ENCODE measurements at places on chromosomes 2 and 18.

DNA sequence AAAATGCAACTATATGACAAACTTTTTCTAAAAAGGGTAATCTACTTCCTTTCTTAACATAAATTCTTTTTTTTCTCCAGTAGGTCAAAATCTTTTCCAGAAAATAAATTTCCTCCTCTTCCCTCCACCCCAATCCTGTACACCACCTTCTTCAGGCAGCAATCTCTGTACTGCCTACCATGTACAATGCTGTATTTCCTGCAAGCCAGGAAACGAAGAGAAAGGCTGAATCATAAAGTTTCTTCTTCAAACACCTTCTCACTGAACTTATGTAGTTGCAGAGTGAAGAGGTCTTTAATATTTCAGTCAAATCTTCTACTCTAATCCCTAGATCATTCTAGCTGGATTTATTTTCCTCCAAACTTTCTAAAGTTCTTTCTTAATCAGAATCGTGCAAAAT lies 18.2 kb upstream of the C2orf66 start:
- DNase-seq, result no peak

- DNase-seq, result no peak
These were observed 11.9 kb upstream of the ASPRV1 start for GRCh38 chr2:69973335-69973735.

DNA sequence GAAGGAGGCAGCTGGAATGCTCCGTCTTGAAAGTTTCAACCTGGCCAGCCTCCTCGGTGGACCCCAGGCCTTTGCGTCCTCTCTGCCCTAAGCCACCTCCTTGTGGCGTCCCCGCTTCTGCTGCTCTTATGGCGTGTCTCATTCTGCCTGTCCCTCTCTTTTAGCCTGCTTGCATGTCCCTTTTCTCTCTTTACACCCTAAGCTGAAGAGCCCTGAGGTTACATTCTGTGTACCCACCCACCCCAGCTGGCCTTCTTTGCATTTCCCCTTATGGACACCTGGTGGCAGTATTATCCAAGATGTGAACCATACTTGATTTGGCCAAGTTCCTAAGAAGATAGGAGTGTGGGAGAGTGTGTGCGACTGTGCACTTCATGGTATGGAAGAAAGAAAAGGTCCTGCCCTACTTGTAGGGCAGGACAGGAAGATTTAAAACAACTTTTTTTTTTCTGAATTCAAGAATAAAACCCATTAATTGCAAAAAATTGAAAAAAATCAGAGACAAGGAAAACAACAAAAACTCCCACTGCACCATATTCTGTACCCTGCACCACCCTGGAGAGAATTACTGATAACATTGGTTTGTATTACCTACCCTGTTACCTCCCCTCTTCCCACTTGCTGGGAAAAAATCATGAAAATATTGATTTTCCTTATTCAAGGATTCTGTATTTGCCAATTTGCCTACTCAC lies 77.4 kb downstream of the DYSF start:
- no peak for DNase-seq

DNA sequence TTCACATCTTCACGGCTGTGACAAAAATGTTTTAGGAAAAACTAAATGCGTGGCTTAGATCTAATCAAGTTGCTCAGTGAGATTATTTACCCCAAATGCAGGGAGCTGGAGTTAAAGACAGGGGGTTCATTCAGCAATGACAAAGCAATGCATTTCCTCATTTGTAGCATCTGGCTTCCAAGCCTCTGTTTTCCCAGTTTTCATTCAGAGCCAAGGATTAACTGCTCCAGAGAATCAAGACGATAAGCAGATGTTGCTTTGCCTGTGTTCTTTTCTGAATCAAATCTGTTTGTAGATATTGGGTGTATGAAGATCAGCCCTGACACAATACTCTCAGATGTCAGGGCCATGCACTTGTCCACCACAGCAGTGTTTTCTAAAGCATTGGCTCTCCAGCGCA lies 147.4 kb upstream of the SIX2 start:
- DNase-seq, result no peak

DNA sequence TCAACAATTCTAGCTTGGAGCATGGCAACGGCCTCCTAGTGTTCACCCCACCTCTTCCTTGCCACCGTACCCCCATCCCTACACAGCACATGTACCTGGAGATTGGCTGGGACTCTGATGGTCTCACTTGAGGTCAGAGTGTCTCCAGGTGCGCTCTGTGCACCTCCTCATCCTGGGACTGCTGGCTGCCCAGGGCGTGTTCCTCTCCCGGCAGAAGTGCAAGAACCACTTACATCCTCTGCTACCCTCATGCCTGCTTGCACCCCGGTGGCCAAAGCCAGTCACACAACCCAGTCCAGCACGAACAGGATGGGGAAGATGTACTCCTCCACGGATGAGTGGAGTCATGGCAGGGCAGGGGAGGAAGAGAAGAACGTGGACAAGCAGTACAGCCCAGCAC lies 151.5 kb downstream of the ASB1 start:
- DNase-seq, result no peak

GRCh38 chr2:230512955-230513748 lies 97.2 kb downstream of the SP100 start:
- DNase-seq, result no peak

- no peak for DNase-seq
These were observed 209.0 kb downstream of the L3MBTL4 start for GRCh38 chr18:6205706-6206105.

- DNase-seq, result no peak
These were observed 502.0 kb downstream of the EPHA4 start for GRCh38 chr2:221070106-221070505.

GRCh38 chr2:164952057-164952702 lies 3.1 kb downstream of the SLC38A11 start:
- DNase-seq, result no peak

GRCh38 chr2:150612957-150613710 lies 125.7 kb upstream of the RND3 start:
- DNase-seq, result no peak

GRCh38 chr18:63487676-63488075 lies 10.9 kb downstream of the SERPINB5 start:
- DNase-seq, result no peak
